ENCODE measurements at places on chromosomes 4 and X. TPM values are rescaled to one million over a fixed set of nuclear protein-coding genes. Genes with fewer than 3 reads are reported as not detected.

DNA sequence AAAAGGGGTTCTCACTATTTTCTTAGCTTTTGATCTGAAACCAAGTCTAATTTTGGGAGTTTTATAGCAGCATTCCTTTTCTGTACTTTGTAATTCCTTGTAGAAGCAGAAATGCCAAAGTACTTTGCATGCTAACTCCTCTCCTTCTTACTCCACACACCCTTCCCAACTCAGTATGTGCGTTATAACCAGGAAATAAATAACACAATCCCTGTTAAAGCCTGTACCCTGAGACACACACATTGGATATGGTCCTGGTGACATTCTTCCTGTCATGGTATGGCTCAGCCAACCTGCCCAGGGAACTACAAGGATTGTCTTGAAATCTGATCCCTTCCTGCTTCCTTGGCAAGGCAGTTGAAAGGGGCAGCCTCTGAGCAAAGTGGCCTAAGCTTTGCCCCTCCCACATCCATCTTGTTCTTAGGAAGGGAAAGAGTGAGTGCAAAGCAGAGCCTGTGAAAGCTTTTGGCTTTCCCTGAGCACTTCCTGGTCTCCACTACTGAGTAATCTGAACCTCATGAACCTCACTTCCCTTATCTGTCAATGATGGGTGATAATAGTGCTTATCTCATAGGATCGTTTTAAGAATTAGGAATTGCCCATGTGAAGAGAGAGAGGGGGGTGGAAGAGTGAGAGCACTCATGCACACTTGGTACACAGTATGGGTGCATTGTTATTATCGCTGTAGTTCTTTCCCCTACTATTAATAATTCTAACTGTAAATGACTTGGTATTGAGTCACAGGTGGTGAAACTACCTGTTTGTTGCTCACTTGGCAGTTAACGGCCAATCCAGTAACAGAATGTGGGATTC, 109.3 kb downstream of the AFF2 start:
- DNase-seq = no peak

- DNase-seq = no peak
These were observed 34.8 kb downstream of the UBE2K start for GRCh38 chr4:39732728-39733127.

DNA sequence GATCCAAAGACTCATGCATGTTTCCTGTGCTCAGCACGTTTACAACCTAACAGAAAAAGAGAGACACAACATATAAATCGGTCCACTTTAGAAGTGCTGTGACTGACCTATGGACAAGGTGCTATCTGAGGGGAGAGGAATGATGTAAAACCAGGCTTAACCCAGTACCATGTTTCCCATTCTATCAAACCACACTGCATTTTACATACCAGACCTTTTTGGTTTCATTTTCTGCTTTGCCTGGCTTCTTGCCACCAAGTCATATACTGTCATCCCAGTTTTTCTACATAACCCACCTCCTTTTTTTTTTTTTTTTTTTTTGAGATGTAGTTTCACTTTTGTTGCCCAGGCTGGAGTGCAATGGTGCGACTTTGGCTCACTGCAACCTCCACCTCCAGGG, 82.2 kb downstream of the KLF8 start:
- no peak for DNase-seq

DNA sequence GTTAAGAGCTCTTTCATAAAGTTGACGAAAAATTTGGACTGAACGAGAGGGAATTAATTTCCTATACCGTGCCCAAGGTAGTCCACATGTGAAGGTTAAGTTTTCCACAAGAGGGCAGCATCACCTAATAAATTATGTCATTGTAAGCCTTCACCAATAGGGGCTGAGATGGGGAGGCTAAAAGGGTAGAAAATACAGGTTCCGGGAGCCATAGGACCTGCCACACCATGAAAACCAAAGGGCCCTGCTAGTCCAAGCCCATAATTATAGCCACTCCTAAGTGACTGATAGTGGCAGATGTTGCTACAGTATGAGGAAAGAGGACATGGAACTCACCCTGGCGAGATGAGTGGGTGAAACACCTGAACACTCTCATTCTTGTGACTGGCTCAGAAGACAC, 122.2 kb downstream of the SHROOM4 start:
- DNase-seq = no peak

- DNase-seq = no peak
These were observed 44.5 kb downstream of the ANKRD17 start for GRCh38 chr4:73213916-73214653.

GRCh38 chrX:39195156-39195555, 393.9 kb downstream of the MID1IP1 start:
- DNase-seq = no peak

- DNase-seq = no peak
These were observed 1765.8 kb downstream of the PCDH7 start for GRCh38 chr4:32485956-32486355.

DNA sequence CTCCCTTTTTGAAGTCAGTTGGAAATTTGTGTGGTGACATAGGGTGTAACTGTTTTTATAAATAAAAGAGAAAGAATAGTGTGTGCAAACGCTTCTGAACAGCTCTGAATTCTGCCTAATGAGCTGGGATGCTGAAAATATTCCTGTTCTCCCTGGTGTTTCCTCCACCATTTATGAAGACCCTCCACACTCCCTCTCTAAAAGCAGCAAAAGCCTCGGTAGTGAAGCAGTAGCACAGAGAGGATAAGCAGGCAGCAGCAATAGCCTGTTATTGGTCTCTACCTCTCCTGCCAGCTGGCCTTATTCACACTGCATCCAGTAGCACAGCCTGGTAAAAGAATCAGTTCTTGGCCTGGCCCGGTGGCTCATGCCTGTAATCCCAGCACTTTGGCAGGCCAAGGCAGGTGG, 406.1 kb downstream of the IQCM start:
- DNase-seq = no peak

- no peak for DNase-seq
These were observed 15.6 kb downstream of the PAQR3 start for GRCh38 chr4:78923464-78924312.

- DNase-seq = no peak
These were observed 55.0 kb downstream of the RGS12 start for GRCh38 chr4:3347871-3348270.

- no peak for DNase-seq
These were observed 1.2 kb downstream of the SLC39A8 start for GRCh38 chr4:102343964-102344519.

GRCh38 chr4:28334249-28334648, 1473.6 kb downstream of the STIM2 start:
- DNase-seq = no peak

GRCh38 chr4:48065587-48066052, 49.0 kb downstream of the NIPAL1 start:
- no peak for DNase-seq

DNA sequence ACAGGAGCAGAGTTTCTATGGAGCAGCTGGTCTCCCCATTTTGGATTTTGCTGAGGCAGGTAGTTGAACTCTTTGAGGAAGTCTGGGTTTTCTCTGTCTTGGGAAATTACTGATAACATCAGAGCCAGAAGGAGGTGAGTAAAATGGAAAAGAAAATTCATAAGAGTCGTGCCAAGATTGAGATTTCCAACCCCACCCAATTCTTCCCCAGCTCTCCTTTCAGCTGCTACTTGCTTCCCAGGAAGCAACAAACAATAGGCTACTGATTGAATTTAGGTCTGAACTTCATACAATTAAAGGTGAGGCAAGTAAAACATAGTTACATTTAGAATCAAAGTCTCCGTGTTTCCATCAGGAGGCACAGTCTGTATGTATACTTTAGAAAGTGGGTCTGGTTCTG, 54.6 kb upstream of the EOLA2 start:
- no peak for DNase-seq

- no peak for DNase-seq
These were observed 39.3 kb downstream of the EVC start for GRCh38 chr4:5750052-5750945.

GRCh38 chr4:184439856-184440594, 34.3 kb downstream of the IRF2 start:
- DNase-seq = no peak

- DNase-seq = no peak
These were observed 29.8 kb upstream of the KLF3 start for GRCh38 chr4:38634047-38634759.

DNA sequence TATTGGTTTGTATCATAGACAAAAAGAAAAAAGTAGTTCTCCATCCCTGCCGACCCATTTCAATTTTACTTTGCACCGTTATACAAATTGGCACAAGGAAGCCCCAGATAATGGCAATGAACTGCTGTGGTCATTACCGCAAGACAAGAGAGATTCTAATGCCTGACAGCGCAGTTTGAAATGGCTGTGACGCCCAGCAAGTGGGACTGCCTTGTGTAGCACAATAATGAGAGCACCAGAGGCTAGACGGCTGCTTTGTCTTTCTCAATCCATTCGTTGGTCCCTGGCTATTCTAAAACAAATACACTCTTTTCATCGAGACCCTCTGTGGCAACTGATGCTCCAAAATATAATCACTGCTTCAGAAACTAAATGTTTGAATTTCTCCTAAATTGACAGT, 192.4 kb upstream of the NEIL3 start:
- no peak for DNase-seq

- no peak for DNase-seq
These were observed 440.3 kb upstream of the AADAT start for GRCh38 chr4:170529748-170530722.

Gene ASB11
- polyA plus RNA-seq = 0.15 TPM

Gene COX7B2
- not detected for polyA plus RNA-seq

Gene RIPPLY1
- 2.5 TPM for polyA plus RNA-seq

Gene FBXL5
- 112 TPM for polyA plus RNA-seq

Gene MAD2L1
- polyA plus RNA-seq = 40.8 TPM

Gene TMSB15A
- 78.0 TPM for polyA plus RNA-seq

Gene FGFBP2
- not detected for polyA plus RNA-seq

Gene KIF4A
- polyA plus RNA-seq = 22.2 TPM

Gene GAGE12J
- not detected for polyA plus RNA-seq

Gene OTUD6A
- not detected for polyA plus RNA-seq

All from renal cortex interstitium (tissue), 15 donors.